ENCODE measurements at places on chromosomes 5 and 9. TPM values are rescaled to one million over a fixed set of nuclear protein-coding genes. Genes with fewer than 3 reads are reported as not detected.

PRSS3 gene
- not detected for total RNA-seq

DNAJB5 gene
- 0.90 TPM for total RNA-seq

OTULINL gene
- 2.5 TPM for total RNA-seq

ARSI gene
- not detected for total RNA-seq

CDH10 gene
- not detected for total RNA-seq

PCDH1 gene
- total RNA-seq, result 27.3 TPM

RNF208 gene
- total RNA-seq, result not detected

STPG3 gene
- not detected for total RNA-seq
